HAP-1 (cell line): ENCODE measurements at places on chromosomes 1 and 21.

GRCh38 chr1:205266611-205267305 is 39.0 kb downstream of the TMCC2 start:
- no peak for DNase-seq

DNA sequence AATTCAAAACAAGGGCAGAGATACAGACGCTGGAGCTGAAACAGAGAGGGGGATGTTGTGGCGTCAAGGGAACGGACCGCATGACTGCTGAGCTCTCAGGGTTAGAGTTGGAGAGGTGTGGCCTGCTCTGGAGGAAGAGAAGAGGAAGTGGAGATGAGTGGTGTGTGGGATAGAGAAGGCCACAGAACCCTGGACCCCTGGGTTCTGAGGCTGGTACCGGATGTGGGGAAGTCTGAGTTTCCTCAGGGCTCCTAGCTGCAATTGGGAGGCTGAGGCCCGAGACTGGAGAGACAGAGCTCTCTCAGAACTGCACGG is 1.8 kb downstream of the BCAN start:
- DNase-seq = no peak

DNA sequence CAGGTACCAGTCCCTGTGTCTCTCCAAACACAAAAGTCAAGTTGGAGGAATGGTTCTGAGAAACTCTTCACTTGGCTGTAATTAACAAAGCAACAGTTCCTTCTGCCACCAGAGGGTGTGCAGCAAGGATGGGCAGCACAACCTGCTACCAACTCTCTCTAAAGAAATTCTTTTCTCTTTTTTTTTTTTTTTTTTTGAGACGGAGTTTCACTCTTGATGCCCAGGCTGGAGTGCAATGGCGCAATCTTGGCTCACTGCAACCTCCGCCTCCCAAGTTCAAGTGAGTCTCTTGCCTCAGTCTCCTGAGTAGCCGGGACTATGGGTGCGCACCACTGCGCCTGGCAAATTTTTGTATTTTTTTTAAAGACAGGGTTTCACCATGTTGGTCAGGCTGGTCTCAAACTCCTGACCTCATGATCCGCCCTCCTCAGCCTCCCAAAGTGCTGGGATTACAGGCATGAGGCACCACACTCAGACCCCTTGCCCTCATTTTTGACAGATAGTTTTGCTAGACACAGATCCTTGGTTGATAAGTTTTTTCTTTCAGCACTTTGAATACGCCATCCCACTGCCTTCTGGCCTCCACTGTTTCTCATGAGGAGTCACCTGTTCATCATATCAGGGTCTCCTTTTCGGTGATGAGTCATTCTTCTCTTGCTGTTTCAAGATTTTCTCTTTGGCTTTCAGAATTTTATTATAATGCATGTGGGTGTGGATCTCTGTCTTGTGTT is 12.1 kb upstream of the DEGS1 start:
- no peak for DNase-seq

- no peak for DNase-seq
Measured at GRCh38 chr1:35345439-35345981, 77.0 kb downstream of the ZMYM4 start.

- DNase-seq = no peak
Measured at GRCh38 chr1:3323796-3324703, 130.4 kb upstream of the ARHGEF16 start.

- DNase-seq = no peak
Measured at GRCh38 chr1:33268927-33269610, 12.8 kb downstream of the ZNF362 start.

GRCh38 chr1:185776522-185776921 is 42.3 kb downstream of the HMCN1 start:
- no peak for DNase-seq

DNA sequence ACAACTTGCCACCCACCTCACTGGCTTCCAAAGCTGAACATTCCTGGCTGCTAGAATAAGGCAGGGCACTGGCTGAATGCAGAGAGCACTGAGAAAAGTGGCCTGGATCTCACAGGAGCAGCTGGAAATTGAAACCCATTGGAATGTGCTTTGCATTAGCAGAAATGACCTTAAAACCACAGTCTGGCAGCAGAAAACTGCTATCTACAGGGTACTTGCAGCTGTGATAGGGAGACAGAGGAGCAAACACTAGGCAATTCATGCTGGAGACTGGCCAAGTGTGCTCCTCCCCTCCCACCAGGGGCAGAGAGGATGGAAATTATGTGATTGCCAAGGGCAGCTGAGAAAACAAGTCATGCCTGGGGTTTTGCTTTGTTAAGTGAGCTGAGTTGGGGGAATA is 47.2 kb downstream of the HSD3B1 start:
- DNase-seq = no peak

GRCh38 chr1:62732331-62732730 is 44.1 kb upstream of the DOCK7 start:
- DNase-seq = peak; percentile 19

DNA sequence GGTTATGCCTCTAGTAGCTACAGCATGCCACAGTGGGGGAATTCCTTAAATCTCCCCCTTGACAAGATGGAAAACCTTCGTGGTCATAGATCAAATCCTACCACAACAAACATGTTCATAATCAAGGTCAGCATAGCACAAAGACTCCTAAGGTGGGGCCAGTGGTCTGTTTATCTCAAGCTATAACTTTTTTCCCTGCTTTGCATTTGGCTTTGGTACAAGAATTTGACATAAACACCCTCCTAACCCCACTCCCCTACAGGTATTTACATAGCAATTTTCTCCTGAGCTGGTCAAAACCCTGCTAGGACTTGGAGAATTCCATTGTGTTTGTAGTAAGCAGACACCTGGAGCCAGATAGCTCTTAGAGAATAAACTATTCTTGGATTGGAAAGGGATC is 58.5 kb downstream of the HIVEP3 start:
- DNase-seq = no peak
